ENCODE measurements at places on chromosomes 2 and 18.

GRCh38 chr18:47780011-47780725 is 150.3 kb downstream of the SMAD2 start:
- DNase-seq: no peak

GRCh38 chr2:226088366-226088674 is 688.8 kb downstream of the NYAP2 start:
- no peak for DNase-seq

DNA sequence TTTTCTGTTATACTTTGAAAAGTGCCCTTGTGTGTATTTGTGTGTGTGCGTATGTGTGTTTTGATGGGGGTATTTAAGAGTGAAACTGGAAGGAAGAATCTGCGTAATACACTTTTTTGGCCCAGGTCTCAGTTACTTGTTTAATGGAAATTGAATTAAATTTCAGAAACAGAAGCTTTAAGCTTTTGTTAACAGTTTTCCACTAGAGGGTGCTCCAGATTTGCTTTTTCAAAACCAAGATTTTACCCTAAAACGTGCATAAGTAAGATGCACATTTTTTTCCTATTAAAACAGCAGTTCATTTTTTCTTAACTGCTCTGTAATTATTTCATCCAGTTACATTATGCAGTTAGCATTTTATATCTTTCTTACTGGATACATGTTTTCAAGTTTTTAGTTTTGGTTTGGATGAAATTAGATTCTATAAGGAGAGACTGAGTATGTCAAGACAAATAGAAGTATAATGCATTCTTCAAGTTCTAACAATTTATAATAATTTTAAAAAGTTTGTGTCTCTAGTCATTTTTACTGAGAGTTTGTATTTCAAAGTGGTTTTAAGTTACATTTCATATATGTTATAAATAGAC is 97.2 kb downstream of the PIK3C3 start:
- no peak for DNase-seq

DNA sequence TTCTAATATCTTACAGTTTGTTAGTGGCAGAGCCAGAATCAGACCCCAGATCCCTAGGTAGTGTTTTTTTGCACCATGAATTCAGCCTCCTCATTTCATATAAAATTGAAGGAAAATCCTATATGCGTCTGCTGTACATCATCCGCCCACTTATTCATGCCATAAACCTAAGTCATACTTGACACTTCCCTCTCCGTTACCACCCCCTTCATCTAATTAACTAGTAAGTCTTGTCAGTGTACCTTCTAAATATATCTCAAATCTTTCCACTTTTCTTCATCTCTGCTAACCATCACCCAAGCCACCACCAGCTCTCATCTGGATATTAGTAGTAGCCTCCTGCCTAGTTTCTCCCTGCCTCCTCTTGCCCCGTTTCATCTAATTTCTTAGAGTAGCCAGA is 248.7 kb upstream of the SIX3 start:
- DNase-seq: no peak

GRCh38 chr2:240956171-240956934 is 42.1 kb upstream of the SNED1 start:
- DNase-seq: no peak

GRCh38 chr18:56505971-56506370 is 132.4 kb downstream of the TXNL1 start:
- no peak for DNase-seq

DNA sequence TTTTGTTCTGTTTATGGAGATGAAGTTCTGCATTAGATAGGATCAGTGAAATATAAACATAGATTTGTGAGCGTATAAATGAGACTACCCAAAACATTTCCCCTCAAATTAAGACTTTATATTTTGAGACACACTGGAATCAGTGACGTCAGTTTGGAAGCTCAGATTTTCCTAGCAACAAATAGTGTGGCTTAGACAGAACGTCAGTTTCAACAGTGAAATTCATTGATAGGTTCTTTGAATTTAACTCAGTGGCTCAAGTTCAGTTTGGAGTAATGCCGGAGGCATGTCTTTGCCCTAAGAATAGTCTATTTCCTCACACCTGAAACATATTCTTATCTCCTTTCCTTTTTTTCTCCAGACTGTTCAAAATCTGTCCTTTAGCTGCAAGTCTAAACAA is 113.6 kb upstream of the ARHGAP15 start:
- DNase-seq: no peak

- DNase-seq: no peak
These were observed 34.8 kb downstream of the PPP1R1C start for GRCh38 chr2:182020286-182021070.

DNA sequence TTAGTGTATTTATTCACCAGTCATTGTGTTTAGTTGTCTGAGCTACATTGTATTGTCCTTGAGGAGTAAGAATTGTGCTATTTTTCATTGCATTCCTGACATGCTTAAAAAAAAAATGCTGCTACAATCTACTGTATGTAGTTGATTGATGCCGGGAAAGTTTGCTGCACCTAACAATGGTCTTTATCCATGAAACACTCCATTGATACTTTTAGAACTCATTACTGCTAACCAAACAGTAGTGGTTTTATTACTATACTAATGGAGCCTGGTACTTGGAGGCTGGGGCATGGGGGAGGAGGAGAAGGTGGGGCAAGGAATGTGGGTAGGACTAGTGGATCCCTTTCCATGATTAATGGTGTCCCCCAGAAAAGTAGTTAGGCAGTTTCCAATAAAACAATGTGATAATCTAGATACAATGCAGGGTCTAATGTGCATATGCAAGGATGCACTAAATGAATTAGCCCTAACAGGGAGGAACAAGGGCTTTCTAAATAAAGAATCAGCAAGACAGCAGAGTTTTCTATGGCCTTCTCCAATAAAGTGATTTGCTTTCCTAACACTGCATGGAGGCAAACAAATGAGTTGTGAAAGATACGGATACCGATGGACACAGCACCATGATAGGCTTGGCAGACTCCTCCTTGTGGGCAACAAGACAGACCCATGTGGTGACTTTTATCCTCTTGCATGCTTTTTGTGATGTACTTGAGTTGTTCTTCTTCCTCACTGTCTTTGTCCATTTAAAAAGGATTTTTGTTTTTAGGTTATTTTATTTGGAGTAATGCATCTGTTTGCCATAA is 78.5 kb downstream of the FMNL2 start:
- no peak for DNase-seq

DNA sequence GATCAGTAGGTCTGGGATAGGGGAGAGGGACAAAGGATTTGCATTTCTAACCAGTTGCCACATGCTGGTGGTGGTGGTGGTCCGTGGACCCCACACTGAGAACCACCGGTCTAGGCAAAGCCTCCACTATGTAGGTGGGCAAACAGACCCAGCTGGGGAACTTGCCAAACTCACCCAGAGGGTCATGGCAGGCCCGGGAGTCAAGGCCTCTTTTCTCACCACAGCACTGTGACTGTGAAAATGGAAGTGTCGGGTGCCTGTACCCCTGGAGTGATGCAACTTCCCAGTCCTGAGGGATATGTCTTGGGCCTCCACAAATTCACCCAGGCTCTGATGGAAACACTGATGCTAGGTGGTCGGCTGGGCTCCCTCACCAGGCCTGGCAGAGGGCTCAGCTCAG is 101.2 kb upstream of the SMAD2 start:
- DNase-seq: no peak

DNA sequence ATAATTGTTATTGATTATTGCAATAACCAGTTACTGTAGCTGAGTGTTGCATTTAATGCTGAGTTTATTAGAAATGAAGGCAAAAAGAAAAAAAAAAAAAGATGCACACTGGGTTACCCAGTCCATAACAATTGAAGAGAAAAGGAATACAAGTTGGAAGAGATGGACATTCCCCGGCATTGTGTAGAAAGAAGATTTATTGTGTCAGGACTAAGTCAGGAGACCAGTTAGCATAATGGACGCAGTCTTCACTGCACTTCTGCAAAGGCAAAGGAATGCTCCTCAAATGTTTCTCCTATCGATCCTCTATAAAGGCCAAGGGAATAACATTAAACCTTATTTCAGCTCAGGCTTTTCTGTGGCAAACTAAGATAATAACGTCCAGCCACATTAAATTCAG is 157.8 kb downstream of the INSIG2 start:
- no peak for DNase-seq

DNA sequence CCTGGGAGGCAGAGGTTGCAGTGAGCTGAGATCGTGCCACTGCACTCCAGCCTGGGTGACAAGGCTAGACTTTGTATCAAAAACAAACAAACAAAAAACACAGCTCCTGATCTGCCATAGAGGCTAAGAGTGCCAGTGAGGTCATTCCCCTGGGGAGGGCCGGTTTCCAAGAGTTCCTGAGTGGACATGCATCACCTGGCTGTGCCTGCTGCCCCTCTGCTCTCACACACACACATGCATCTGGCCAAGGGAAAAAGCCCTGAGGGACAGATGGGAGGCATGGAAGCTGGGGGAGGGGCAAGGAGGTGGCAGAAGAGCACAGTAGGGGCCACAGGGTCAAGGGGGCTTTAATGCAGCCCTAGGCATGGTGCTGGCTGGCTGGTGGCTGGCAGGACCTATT is 60.4 kb downstream of the ZBTB7C start:
- DNase-seq: no peak

GRCh38 chr2:156423674-156424282 is 12.4 kb upstream of the GPD2 start:
- DNase-seq: no peak

DNA sequence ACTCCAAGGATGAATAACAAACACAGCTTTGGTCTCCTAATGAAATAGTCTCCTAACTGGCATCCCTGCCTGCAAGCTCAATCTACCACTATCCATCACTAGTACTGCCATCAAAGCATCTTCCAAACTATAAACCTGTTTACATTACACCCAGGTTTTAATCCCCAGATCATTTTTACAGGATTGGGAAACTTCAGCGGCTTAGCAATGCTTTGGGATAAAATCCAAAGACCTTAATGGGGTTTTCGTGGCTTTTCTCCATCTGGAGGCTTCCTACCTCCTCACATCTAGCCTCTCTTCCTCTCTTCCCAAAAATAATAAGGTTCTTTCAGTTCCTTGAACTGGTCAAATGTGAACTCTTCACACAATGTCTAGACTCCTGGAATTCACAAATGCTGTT is 92.2 kb upstream of the SETBP1 start:
- no peak for DNase-seq

DNA sequence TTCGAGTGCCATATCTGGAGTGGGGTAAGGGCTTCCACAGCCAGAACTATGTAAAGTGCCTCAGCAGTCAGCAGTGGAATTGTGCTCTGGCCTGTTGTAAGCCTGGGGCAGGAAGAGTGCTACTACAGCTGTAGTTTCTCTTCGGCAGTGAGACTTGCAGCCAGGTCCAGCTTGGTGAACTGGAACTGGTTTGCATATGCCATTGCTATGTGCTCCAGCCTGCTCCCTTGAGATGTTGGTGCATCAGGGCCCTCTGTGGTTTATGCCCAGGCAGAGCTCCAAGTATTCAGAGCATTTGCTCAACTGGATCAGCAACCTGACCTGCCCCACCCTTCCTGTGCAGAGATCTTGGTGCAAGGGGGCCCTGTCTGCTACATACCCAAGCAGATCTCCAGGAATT is 47.8 kb downstream of the ZNF804A start:
- peak; percentile 57 for DNase-seq

GRCh38 chr2:46747297-46747818 is 168.2 kb downstream of the MCFD2 start:
- no peak for DNase-seq

- DNase-seq: no peak
These were observed 558.8 kb downstream of the MBD2 start for GRCh38 chr18:53665701-53666100.

DNA sequence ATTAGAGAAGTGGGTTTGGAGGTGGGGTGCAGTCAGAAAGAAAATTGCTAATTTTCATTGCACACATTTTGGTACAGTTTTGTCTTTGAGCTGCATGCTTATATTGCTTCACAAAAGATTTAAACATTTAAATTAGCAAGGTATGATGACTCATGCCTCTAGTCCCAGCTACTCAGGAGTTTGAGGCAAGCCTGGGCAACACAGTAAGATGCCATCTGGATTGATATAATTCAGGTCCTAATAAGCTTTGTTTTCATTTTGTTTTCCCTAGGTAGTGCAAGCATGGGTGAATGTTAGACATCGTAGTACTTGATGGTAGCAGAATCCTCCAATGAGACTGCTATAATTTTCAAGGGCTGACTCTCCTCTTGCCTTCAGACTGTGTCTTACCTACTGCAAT is 396.7 kb upstream of the RGPD4 start:
- DNase-seq: peak; percentile 1

DNA sequence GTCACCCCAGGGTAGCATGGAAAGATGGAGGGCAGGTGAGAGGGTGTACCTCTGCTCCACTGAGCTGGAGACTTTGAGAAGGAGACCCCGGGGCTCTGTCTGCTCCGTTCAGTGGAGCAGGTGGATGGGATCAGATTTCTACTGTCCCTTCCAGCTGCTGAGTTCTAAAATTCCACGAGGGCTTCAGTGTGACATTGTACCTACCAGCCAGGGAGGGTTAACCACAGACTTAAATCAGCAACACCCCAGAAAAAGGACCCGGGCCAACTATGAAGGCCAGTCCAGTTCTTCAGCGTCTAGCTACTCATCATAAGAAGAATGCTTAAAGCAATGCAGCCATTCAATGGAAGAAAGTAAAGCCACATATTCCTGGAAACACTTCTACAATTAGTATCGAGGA is 23.8 kb downstream of the STAT1 start:
- no peak for DNase-seq

GRCh38 chr2:196482119-196483065 is 157.1 kb upstream of the CCDC150 start:
- DNase-seq: no peak

- no peak for DNase-seq
These were observed 129.4 kb downstream of the ZEB2 start for GRCh38 chr2:144390424-144391020.

GRCh38 chr2:159600752-159601151 is 15.6 kb downstream of the BAZ2B start:
- DNase-seq: peak; percentile 58

- no peak for DNase-seq
These were observed at the start of gene UNC80 for GRCh38 chr2:209771474-209772289. Gene UNC80 (plus strand): TSS chr2:209771832. CDS start chr2:209772073, 241 bp downstream.

DNA sequence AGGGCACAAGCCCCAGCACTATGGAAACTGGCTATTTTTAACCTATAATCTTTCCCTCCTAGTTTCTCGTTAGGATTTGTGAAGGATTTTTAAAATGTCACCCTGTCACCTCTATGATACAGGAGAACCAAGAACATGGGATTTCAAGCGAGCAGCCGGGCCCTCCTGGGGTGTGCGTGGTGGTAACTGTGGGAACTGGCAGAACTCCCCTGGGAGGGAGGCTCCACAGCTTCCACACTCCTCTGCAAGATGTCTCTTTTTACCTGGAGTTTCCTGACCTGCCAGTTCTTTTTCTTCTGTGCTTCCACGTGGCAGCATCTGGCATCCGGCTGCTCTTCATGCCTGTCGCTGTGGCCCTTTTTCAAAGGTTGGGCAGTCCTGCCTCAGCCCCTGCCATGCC is 386.3 kb upstream of the MYT1L start:
- no peak for DNase-seq

DNA sequence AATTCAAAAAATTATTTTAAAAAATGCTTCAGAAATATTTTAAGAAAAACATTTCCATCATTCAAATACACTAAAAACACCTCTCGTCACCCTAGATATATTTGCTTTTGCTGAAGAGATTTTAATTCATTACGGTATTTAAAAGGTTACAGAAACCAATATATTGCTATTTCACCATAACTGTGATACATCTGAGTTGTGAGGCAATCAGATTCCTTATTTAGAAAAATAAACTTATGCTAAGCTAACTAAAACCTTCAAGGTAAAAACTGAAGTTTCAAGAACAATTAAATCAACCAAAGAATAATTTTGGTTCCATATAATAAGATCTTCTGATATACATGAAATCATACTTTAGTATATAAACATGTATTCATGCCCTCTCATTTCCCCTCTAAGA is 32.8 kb downstream of the PELI1 start:
- DNase-seq: no peak

All from epithelial cell of prostate (primary cell).